Osteoblast (primary cell): ENCODE measurements at places on chromosomes 13 and 19. TPM values are rescaled to one million over a fixed set of nuclear protein-coding genes. Genes with fewer than 3 reads are reported as not detected.

DNA sequence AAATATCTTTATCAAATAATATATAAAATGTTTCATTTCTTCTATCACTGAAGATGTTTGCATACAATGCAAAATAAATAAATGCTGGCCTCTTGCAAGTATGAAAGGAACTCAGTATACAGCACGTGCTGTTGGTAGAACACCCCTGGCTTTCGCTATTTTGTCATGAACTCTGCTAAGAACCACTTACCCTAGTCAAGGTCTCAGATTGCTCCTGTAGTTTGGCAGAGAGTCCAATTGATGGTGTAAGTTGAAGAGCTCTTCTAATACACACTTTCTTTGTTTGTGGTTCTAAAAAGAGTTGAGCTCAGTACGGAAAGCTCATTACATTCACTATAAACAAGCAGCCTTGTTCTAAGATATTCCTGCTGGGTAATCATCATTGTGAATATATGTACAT, 1258.9 kb downstream of the EFNB2 start:
- no peak for DNase-seq

GRCh38 chr19:42279155-42279901, 10.3 kb downstream of the CIC start:
- no peak for DNase-seq

GRCh38 chr13:52461265-52461664, 6.0 kb downstream of the CKAP2 start:
- no peak for DNase-seq

DNA sequence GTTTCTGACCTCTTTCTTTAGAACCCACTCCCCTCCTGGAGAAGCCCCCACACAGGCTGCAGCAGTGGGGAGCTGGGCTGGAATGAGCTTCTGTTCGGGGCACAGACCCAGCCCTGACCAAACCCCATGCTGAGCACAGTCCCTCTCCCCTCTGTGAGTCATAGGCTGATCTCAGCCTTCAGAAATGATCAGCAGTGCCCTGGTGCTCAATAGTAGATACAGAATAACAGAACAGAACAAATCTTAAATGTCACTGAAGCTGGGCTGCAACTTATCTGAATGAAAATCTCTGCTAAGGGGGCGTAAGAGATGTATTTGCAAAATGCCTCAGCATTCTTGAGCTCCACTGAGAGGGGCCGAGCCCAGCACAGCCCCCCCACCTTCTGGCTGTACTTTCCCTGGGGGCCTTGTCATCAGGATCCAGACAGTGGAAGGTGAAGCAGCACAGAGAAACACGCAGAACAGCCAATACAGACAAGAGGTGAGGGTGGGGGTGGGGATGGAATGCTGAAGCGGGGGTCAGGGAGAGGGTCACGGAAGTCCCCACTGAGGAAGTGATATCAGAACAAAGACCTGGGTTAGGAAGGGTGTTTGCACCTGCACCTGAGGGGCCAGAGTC, 9.9 kb downstream of the ZNF665 start:
- DNase-seq = peak; percentile 80

DNA sequence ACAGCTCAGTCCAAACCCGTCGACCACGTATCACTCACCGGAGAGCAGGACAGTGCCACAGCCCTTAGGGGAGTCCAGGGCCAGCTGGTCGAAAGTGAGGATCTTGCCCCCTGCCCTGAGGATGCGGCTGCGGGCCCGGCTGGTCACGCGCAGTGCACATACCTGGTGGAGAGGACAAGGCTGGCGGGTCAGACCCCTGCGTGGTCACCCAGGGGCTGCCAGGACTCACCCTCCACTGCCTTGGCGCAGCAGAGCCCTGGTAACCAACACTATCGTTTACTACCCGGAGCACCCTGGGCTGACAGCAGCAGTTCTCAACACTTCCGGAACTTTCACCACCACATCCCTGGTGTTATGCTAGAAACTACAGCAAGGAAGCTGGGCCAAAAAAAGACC, 1.2 kb upstream of the FAM83E start:
- DNase-seq = peak; percentile 87

GRCh38 chr19:18141031-18141430, 11.9 kb upstream of the PIK3R2 start:
- DNase-seq = no peak

DNA sequence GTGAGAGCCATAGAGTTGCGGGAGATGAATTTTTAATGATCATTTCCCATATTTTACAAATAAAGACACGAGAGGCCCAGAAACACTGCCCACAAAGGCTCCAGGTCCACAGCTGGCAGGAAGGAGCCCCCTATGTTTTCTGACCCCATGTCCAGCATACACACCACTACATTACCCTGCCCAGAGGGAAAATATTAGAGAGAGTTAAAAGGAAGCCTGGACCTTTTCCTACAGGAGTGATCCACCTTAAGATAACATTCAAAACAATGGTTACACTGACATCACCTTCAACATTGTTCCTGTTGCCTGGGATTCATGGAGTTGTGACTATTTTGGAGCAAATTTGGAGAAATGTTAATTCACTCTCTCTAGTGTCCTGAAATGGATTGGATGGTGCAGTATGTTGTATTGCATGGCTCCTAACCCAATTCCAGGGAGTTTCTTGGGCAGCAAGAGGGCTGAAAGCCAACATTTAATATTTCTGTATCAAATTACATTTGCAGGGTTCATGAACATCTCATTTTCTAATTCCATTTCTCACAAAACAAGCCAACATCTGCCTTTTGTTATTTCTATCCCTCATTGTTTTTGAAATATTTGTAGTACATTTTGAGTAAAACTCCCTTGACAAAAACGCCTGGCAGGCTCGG, 172.5 kb downstream of the DLEU7 start:
- DNase-seq = no peak

DNA sequence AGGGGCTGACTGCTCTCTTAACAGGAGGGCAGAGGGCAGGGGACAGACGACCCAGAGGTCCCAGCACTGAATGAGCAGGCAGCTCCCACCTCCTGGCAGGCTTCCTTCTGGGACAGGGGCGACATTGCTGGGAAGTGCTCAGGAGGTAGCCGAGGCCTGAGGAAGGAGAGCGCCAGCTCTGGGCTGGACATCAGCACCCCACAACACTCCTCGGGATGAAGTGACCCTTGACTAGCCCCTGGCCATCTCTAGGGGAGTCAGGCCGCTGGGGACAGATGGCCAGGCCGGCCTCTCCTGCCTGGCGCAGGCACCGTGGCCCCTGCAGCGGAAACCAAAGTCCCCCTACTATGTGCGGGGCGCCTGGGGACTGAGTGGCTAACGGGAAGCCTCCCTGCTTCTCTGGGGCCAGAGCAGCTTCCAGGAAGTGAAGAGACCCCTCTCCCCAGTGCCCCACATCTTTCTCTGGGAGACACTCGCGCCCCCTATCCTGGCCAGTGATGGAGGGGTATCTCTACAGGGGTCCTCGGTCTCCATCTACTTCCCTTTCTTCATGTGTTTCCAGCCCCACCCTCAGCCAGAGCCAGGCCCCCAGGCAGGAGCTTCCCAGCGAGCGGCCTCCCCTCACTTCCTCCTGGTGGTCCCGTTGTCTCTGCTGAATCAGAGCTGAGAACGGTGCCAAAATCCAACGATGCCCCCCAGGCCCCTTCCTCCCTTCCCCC, 10.1 kb downstream of the PRR36 start:
- DNase-seq = peak; percentile 78

- DNase-seq = no peak
Measured at GRCh38 chr13:98678741-98679140, 73.7 kb downstream of the SLC15A1 start.

- no peak for DNase-seq
Measured at GRCh38 chr13:27972478-27972820, 3.3 kb upstream of the CDX2 start.

DNA sequence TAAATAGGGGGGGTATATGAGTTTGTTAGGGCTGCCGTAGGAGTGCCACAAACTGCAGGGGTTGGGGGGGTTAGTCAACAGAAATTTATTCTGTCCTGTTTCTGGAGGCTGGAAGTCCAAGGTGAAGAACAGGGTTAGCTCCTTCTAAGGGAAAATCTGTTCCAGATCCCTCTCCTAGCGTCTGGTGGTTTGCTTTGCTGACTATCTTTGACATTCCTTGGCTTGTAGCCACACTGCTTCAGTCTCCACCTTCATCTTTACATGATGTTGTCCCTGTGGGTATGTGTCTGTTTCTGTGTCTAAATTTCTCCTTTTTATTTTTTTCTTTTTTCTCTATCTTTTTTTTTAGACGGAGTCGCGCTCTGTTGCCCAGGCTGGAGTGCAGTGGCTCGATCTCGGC, 8.1 kb upstream of the ICAM1 start:
- peak; percentile 26 for DNase-seq

Gene CYP4F8
- not detected in 2 replicates for total RNA-seq

Gene GJB6
- total RNA-seq = not detected in 2 replicates

Gene NLRP7
- not detected in 2 replicates for total RNA-seq

Gene ZNF560
- total RNA-seq = 0.29 and 0.36 TPM in 2 replicates

Gene C5AR2
- total RNA-seq = 2.5 and 3.5 TPM in 2 replicates

Gene TSPAN16
- total RNA-seq = not detected in 2 replicates

Gene CHST8
- total RNA-seq = not detected in 2 replicates
